ENCODE measurements at places on chromosomes 2 and 18.

DNA sequence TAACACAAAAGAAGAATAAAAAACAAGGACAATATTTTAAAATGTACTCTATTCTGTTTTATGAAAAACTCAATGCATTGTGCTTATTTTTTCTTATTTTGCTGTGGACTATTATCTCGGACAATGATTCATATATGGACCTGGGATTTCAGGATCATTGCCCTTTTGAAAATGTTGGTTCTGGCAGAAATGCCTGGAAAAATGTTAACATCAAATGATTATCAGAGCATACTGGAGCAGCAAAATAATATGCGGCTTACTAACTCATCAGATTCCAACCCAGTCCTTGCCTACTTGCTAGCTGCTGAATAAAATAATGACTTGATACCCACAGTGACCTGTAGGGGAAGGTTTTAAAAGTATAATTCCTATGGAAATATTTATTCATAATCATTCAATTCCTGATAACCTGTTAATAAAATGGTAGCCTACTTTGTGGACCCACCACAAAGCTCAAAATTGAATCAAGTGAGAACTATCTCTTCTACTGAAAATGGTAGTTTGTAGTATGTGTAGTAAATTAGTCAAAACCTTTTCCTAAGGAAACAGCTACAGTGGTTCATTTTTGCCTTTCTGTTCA lies 117.4 kb downstream of the NEB start:
- no peak for DNase-seq

- no peak for DNase-seq
These were observed 248.3 kb downstream of the TRIB2 start for GRCh38 chr2:12964904-12965539.

GRCh38 chr2:31440764-31441163 lies 26.2 kb upstream of the XDH start:
- DNase-seq = no peak

- no peak for DNase-seq
These were observed 124.5 kb downstream of the AQP4 start for GRCh38 chr18:26741048-26741447.

GRCh38 chr2:10186868-10187535 lies 64.5 kb downstream of the RRM2 start:
- no peak for DNase-seq

- no peak for DNase-seq
These were observed 140.0 kb upstream of the ALPP start for GRCh38 chr2:232238596-232238995.

GRCh38 chr18:22846088-22846683 lies 86.9 kb upstream of the RBBP8 start:
- peak; percentile 45 for DNase-seq

- DNase-seq = peak; percentile 19
These were observed 41.9 kb upstream of the SCN9A start for GRCh38 chr2:166417669-166418068.

GRCh38 chr2:62691186-62691585 lies 14.3 kb upstream of the EHBP1 start:
- no peak for DNase-seq

GRCh38 chr2:234355808-234356365 lies 141.0 kb downstream of the ARL4C start:
- no peak for DNase-seq

- DNase-seq = no peak
These were observed 110.9 kb downstream of the LRRC30 start for GRCh38 chr18:7341581-7342337.

GRCh38 chr2:96622544-96622943 lies 15.6 kb downstream of the KANSL3 start:
- DNase-seq = no peak

DNA sequence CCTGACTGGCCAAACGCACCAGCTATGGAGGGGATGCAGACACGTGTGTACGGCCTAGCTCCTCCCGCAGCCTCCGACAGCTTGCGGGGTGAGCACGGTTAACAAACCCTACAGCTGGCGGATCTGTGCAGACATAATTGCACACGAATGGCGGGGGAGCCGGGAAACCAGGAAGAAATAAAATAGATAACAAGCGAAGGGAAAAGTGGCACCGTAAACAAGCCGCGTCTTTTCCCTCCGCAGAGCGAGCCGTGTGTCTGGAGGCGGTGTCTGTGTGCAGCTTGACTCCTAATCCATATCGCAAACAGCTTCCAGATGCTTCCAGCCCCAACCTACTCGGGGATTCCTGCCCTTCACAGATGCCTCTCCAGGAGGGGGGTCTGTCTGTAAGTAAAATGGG lies 853.1 kb upstream of the SALL3 start:
- no peak for DNase-seq

DNA sequence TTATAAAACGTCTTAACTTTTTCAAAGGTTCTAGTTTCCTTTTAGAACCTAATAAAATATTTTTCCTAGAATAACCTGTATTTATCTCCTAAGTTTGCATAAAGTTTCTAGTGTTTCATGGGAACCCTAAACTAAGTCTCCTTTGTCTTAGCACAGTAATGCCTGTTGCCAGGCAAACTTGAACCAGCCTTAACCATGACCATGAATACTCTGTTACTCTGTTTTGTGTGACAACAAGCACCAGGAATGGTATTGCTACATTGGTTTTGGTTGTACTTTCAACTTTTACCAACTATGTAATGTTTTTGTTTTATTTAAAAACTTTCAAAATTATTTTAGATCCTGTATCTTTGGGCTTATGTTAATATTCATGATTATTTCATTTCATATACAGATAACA lies 137.6 kb downstream of the CERS6 start:
- no peak for DNase-seq

- no peak for DNase-seq
These were observed 18.0 kb upstream of the GLS start for GRCh38 chr2:190862571-190862991.

- DNase-seq = no peak
These were observed 103.1 kb downstream of the SH3RF3 start for GRCh38 chr2:109231996-109232705.

DNA sequence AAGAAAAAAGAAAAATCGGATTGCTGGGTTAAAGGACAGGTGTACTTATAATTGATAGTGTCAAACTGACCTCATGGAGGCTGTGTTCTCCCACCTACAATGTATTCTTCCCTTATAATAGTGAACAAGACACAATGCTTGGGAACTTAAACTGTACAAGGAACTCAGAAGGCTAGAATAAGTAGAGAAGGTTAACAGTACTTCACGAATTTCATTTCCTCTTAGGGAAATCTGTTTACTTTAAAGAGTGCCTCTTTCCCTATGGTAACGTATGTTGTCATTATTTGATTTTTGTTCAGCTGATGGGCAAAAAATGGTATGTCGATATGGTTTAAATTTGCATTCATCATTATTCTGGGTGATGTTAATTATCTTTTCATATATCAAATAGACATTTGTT lies 9.2 kb upstream of the HK2 start:
- DNase-seq = no peak

- no peak for DNase-seq
These were observed 328.8 kb downstream of the ARL6IP6 start for GRCh38 chr2:153047220-153047619.

DNA sequence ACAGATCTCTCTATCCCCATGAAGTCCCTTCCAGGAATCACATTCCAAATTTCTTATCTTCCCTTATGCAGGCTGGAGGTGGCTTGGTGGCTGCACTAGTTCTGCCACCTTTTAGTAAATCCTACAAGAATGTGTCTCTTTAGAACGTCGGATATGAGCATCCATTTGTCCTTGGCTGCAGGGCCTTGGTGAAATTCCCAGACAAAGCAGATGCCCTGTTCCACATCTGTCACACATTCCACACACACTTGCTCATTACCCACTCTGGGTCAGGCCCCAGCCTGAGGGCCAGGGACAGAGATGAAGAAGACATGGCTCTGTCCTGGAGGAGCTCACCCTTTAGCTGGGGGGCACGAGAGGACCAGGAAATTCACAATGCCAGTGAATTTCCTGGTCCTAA lies 31.2 kb upstream of the GPR17 start:
- no peak for DNase-seq

DNA sequence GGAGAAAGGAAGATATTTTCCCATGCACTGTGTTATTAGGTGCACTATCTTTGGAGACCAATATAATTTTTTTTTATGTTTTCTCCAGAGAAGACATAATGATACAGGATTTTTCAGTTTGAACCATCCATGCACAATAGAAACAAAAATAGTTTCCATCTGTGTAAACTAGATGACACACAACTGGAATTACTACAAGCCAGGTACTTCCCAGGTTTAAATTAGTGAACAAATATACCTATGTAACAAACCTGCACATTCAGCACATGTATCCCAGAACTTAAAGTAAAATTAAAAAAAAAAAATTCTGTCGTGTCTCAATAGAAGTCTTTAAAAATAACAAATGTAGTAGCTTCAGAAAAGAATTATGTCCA lies 1616.8 kb upstream of the ACVR2A start:
- DNase-seq = no peak

DNA sequence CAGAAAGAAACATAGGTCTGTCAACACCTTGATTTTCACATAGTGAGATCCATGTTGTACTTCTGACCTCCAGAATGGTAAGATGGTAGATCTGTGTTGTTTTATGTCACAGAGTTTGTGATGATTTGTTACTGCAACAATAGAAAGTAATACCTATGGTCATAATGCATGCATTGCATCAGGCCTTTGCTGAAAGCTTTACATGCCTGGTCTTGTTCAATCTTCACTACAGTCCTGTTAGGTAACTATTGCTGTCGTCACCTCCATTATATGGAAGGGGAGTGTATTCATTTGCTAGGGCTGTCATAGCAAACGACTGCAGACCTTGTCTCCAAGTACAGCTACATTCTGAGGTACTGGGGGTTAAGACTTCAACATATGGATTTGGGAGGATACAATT lies 243.5 kb downstream of the ANAPC1 start:
- DNase-seq = no peak

GRCh38 chr2:183153967-183154366 lies 29.7 kb downstream of the NUP35 start:
- no peak for DNase-seq

- DNase-seq = no peak
These were observed 41.1 kb downstream of the FEZ2 start for GRCh38 chr2:36556842-36557241.

DNA sequence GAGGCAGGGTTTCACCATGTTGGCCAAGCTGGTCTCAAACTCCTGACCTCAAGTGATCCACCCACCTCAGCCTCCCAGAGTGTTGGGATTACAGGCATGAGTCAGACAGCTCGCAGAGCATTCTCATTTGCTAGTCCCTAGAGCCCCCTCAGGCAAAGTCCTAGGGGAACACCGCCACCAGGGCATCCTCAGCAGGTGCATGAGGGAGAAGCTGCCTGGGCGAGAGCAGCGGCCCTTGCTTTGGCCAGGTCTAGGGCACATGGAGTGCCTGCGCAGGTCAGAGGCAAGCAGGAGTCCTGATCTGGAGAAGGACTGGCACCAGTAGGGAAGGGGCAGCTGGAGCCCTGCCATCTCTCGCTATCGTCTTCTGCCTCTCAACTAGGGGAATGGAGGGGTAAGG lies 32.4 kb downstream of the NGEF start:
- no peak for DNase-seq

- no peak for DNase-seq
These were observed 148.6 kb downstream of the LRATD1 start for GRCh38 chr2:14781142-14781541.

GRCh38 chr2:105789745-105790460 lies 45.2 kb downstream of the NCK2 start:
- DNase-seq = no peak
